Testis (tissue), 5 donors: ENCODE measurements at places on chromosomes 1 and 21.

DNA sequence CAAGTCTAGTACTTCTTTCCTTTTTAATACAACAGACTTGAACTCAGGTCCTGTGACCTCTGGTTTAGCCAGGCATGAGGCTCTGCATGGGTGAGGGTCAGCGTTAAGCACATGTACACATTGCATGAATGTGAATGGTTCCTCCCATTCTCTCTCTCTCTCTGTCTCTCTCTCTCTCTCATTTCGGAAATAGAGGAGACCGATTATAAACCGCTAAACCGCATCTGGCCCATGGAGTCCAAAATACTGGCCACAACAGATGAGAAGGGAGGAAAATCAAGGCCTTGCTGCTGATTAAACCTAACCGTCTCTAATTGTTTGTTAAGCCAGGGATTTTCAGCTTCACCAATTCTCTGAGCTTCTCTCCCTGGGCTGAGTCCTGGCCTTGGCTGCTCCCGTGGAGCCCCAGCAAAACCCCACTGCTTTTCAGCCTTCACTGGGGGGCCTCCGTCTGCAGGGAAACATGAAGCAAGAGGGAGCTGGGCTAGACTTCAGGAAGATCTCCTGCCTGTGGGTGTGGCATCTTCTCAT, 6.6 kb downstream of the RSPO1 start:
- DNase-seq: no peak

DNA sequence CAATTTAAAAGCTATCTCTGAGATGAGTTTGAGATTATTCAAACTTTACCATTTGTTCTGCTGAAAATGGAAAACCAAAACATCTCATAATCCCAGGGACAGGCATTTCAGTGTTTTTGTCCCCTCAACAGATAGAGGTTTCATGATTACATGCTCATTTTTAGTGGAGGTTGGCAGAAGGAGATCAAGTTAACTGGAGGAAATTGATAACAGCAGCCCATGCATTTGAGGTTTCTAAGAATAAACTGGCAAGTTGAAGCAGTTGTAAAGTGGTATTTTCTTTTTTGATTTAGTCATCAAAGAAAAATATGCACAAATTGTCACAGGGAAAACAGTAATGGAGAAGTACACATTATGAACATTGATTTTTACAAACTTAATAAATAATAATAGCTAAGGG, 205.8 kb downstream of the PLA2G4A start:
- DNase-seq: no peak

GRCh38 chr1:78226784-78227183, 181.0 kb downstream of the GIPC2 start:
- DNase-seq: no peak

- DNase-seq: no peak
Observed at GRCh38 chr1:83932281-83932680, 66.7 kb downstream of the TTLL7 start.

- peak; percentile 66 for DNase-seq
Observed at GRCh38 chr1:16443975-16444770, 3.6 kb downstream of the NECAP2 start.

GRCh38 chr21:41775149-41775472, 8.3 kb upstream of the RIPK4 start:
- DNase-seq: no peak

DNA sequence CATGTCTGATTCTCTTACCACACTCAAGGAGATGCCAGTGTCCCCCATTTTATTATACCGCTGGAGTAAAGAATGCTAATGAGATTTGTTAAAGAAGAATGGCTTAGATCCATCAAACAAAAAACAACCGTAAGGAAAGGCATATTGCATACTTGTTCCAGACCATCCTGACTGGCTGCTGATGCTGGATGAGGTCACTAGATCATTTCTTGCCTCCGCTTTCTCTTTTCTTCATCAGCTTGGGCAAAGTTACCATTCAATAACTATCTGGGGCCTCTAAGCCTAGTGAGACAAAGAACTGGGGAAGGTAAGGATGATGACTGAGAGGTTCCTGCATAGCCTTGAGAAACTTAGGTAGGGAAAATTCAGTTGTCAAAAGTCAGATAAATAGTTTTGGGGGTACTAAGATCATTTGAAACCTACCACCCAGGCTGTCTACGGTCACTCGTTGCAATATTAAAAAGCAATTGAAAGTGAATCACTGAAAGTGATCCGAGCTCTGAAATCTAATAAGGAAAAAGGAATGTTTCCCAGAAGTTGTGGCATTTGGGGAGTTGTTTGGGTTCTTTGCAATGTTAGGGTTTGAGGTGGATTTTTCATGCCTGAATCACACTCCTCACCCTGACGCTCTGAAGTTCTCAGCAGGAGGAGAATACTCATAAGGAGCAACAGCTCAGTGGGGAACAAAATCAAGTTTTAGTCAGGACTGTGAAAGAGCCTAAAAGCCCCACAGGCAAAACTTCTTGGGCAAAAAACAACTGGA, 176.8 kb downstream of the HHIPL2 start:
- DNase-seq: no peak

DNA sequence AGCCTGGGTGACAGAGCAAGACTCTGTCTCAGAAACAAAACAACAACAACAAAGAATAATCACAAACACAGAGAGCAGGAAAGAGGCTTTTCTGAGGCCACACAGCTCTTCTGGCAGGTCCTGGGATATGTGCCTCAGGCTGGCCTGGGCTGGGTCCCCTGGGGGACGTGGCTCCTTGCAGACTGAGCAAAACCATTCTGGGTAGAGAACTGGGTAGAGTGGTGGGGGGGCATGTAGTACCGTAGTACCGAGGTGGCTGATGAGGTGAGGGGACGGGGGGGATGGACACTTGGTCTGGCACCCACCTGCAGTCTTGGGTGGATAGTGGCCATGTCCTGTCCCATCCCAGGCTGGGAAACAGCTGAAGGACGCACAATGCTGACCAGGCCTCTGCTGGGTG, 6.0 kb downstream of the TMEM82 start:
- no peak for DNase-seq

- DNase-seq: peak; percentile 54
Observed at GRCh38 chr1:89615676-89616598, 17.0 kb upstream of the LRRC8C start.

DNA sequence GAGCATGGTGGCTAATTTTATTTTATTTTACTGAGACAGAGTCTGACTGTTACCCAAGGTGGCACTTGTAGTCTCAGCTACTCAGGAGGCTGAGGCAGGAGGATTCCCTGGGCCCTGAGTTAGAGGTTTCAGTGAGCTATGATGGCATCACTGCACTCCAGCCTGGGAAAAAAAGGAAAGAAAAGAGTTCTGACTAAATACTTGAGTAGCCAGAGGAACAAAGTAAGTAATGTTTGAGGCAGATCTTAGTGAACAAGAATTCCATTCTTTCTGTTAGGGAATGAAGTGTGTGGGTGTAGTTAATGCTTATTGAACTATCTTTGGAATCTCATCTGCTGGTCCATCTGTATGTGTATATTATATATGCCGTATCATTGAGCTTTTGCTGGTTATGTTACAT, 13.1 kb upstream of the EVI5 start:
- no peak for DNase-seq

DNA sequence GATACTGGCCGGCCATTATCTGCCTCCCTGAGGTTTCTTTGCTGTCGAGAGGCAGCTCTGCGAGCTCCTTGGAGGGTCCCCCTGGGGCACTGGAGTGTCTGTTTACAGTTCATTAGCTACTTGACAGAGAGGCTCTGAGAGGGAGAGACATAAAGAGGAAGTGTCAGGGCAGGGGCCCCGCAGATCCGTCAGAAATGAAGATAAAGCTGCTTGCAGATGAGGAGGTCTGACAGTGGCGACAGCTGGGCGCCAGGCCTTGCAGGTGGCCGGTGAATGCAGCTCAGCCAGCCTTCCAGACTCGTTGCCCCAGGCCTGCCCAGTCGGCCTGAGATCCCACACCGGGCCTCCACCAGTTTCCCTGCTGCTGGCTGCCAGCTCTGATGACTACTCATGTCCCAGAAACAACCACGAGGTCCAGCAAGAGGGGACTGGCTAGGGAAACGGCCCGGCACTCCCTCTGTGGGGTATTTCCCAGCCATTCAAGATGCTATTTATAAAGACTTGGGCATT, 84.7 kb downstream of the DISP3 start:
- DNase-seq: no peak

DNA sequence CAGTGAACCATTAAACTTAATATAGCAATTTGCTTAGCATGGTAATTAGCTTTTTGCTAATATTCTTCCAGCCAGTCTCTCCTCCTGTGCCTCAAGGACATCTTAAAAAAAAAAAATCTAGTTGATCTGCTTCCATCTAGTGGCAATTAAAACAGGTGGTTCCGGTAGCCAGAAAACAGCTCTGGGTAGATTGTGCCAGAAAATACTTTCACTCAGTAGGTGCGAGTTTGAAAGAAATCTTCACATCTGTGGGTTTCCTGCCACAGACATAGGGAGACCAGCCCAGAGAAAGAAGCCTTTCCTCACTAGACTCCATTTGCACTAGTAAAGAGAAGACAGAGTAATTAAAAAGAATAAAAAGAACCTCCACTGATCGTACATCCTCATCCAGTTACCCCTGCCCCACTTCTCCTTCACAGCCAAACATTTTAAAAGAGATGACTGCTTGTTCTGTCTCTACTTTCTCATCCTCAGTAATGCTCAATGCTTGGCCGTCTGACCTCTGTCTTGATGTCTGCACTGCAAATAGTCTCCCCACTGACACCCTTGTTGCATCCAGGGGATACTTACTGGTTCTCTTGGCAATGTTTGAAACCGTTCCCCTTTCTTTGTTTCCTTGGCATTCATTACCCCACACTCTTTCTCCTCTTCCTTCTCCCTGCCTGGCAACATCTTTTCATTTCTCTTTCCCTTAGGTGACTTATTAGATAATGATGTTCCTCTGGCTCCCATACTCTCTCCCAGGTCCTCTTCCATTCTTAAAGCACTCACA, 16.9 kb downstream of the SELL start:
- no peak for DNase-seq

DNA sequence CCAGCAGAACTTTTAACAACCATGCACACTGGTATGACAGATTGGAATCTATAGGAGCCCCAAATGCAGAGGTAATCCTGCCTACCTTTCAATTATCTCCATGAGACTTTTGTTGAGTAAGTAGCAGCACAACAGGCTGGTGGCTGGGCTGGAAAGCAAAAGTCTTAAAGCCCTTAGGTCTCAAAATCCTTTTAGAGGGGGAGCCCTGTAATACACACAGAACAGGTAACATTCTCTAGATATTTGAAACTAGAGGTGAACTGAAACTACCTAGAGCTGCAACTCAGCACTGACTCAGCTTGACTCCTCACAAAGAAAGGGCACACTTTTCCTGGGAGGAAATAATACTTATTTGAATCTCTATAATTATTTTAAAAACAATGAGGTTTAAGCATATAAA, 71.5 kb downstream of the CLCA4 start:
- DNase-seq: no peak

DNA sequence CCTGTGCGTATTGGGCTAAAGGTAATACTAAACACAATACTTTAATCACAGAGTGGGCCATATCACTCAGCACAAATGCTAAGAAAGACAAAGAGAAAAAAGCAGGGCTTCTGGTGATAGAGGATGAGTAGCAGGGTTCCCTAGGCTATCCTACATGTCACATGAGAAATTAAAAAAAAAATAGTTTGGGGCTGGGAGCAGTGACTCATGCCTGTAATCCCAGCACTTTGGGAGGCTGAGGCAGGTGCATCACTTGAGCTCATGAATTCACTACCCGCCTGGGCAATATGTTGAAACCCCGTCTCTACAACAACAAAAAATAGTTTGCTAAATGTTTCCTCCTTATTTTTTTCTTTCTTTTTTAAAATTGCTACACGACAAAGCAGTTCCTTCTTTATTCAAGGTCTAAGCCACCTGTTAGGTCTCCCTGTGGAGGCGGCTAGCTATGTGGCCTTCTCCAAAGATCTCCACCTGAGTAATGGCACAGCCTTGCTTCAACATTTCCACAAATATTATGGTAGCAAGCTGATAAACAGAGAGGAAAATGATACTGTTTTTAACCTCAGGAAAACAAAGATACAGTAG, 1.5 kb downstream of the ENSA start:
- no peak for DNase-seq

- no peak for DNase-seq
Observed at GRCh38 chr1:94015489-94015817, 105.5 kb downstream of the ABCA4 start.

DNA sequence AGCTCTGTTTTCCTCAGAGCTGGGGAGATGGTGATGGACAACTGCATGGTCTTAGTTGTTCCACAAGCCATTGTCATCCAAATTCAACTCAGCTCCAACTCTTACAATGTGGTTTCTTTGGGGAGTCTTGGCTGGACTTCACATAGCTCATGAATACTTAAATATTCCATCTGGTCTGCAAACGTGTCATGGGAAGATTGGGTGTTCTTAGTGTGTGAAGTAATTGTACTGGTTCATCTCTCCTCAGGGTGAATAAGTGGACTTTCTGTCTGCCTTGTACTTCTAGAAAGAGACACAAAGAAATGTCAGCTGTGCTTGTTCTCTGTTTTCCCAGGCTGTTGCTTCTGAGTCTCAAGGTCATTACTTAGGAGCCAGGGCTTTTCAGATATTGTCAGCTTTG, 106.6 kb downstream of the VPS13D start:
- peak; percentile 33 for DNase-seq

DNA sequence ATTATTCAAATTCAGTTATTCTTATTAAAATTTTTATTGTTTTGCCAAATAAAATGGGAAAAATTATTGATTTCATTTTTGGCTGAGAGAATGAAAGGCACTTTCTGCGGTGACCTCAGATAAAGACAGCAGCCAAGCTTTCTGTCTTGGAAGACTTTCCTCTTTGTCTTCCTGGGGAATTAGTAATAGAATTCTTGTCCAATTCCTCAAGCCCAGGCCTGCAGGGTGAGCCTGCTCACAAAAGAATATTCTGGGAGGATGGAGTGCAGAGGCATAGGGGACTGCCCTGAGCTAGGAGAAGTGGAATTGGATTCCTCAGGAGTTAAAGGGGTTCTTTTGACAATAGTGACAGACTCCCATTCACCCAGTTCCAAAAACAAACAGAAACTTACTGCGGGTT, 614.5 kb upstream of the ADGRL2 start:
- DNase-seq: no peak

DNA sequence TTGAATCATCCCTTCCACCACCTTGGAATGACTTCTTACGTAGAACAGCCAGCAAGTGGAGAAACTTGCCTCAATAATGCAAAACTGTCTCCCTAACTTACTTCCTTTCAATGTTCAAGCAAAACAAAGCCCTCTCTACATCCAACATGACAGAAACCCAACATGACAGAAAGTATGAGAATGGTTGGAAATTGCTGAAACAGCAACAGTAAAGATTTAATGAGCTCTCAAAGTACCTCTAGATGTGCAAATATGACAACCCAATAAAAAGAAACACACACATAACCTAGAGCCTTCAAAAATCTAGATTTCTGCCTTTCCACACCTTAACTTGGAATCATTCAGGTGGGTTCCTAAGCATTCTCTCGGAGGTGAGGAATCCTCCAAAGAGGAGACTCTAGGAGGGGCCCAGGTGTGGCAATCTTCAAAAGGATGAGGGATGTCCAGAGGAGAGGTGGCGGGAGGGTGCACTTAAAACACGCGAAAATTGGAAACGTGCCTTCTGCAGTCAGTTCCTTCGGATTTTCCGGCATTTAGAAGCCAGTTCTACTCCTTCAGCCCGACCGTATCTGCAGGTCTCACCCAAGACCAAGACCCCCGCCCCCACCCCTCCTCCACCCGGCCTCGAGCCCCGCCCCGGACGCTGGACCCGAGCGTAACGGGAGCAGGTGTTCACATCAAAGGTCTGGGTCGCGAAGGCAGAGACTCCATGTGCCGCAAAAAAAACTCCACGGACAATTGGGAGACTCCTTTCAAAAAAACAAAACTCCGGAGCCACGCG, 996 bp upstream of the MGST3 start:
- DNase-seq: no peak
